Posterior vena cava (tissue), 2 donors: ENCODE measurements at places on chromosomes 11 and 22. TPM values are rescaled to one million over a fixed set of nuclear protein-coding genes. Genes with fewer than 3 reads are reported as not detected.
A peak's percentile ranks its signal among the peaks of the same experiment; 100 is the strongest.

DNA sequence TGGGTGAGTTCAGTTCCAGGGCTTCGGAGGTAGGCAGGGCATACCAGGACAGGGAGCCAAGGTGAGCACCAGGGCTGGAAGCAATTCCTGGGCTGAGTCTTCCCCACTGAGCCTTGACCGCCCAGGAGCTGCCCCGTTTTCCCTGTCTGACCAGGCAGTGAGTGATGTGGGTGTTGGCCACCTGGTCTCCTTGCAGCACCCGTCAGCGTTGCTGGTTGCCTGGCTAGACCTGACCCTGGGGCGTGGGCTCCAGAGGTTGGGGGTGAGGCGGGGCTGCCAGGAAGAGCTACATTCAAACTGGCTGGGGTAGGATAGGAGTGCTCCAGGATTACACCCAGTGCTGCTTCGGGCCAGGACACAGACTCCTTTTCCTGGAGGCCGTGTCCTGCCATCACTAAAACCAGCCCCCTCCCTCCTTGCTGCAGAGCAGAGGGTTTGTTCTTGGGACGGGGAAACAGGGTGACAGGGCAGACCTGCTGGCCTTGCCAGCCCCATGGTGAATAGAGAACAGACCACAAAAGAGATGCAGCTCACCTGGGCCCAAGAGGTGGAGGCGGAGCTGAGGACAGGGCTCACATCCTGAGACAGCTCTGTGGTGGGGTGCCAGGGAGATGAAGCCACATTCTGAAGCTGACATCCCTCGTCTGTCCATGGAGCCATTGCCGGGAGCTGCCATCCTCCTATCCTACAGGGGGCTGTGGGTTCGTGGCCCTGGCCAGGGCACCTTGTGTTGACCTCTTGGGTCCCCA is 14.2 kb downstream of the INCENP start:
- peak; percentile 58 for DNase-seq

DNA sequence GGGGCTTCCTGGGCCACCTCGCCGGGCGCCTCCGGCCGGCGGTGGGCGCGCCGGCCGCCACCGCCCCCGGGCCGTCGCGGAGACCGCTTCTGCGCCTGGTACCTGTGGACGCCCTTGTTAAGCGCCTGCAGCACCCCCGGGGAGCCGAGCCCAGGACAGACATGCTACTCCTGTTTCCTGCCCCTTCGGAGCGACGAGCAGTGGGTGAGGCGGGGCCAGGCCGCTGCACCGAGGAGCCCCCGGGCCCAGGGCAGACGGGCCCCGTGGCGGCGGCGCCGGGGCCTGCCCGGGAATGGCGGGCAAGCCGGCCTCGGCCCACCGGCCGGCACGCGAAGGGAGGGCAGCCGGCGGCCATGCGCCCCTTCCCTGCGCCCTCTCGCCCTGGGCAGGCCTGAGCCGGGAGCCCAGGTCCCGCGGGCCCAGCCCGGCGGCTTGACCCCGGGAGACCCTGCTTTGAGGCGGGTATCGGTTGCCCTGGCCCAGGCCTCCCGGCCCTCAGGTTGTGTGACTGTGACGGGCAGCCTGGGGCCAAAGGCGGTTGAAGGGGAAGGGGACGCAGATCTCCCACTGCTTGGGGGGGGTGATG is 789 bp upstream of the KDM2A start:
- peak; percentile 82 for DNase-seq

GRCh38 chr11:16001899-16002426 is 354.4 kb downstream of the SOX6 start:
- no peak for DNase-seq

DNA sequence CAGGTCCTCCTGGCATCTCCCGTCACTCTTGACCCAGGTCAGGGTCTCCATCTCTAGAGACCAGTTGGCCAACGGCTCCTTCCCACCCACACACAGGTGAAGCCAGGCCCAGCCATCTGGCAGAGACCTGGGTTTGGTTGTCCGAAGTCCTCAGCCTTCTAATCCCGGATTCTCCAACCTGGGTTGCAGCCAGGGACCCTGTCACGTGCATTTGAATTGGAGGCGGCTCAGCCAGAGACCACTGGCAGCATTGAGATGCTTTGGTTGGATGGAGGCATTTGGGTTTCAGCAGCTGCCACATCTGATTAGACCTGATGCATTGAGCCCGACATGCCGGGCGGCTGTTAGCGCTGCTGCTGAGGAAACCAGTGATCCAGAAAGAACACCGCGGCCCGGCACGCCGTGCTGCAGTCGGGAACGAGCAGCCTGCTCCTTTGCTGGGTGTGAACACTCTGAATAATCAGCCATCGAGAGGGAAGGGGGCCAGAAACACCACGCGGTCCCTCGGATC is 163.2 kb downstream of the BRD1 start:
- DNase-seq: no peak

DNA sequence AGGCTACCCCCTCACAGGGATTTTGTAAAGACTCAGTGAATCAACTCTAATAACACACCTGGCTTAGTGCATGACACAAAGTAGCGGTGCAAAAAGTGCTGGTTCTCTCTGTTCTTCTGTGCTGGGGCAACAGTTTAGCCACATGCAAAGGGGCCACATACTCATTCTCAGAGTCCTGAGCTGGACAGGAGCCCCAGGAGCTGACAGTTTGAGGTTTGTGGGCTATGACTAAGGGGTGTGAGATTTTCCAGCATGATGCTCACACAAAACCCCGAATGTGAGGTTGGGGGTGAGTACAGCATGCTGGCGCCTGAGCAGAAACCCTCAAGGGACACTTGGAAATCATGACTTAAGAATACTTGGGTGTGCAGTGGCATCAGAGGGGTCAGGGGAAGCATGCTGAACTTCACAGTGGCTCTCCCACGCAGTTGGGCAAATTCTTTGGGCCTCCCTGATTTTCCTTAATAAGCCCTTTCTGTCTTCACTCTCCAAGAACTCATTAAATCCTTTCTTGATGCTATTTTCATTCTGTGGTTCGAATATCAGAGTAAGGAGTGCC is 31.0 kb downstream of the TMPRSS5 start:
- no peak for DNase-seq

DNA sequence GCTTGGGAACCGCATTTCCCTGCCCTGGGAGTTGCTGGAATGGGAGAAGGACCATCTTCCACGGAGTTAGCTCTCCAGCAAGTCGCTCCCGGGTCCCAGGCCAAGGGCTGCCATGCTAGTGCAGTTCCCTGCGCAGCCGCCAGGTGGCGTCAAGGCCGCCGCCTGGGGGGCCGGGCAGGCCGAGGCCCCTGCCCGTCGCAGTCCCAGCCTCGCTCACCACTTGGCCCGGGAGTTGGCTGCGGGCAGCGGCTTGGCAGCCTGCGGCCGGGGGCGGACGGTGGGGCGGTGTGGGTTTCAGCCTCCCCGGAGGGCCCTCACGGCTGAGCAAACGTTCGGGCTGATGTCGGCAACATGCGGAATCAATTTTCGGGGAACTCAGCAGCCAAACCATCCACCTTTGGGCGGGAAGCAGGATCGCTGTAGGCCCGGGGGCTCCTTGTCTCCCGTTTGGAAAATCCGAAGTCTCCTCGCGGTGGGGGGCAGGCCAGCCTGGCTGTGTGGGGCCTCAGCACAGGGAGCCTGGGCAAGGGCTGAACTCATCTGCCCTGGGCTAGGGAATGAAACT is 415.1 kb downstream of the SOX6 start:
- no peak for DNase-seq

GRCh38 chr11:65502555-65503367 is 3.9 kb downstream of the MALAT1 start:
- DNase-seq: no peak

Gene SNX32
- total RNA-seq: 0.65 TPM

GRCh38 chr11:129930743-129931142 is 35.4 kb upstream of the NFRKB start:
- DNase-seq: no peak

DNA sequence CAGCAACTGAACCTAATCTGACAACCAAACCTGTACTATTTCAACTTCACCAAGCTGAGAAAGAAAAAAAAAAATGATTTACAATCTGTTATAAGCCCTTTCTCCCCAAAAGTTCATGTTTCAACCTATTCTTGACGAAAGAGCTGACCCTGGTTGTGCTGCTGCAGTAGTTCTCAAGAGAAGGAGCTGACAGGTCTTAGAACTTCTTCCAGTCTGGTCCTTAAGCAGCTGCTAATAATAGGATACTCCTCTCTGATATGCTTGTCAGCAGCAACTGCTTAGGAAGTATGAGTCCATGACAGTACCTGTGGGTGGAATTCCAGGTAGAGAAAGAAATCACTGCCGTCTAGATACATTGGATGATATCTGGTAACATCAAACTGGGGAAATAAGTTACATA is 735.1 kb upstream of the CCDC90B start:
- DNase-seq: no peak

DNA sequence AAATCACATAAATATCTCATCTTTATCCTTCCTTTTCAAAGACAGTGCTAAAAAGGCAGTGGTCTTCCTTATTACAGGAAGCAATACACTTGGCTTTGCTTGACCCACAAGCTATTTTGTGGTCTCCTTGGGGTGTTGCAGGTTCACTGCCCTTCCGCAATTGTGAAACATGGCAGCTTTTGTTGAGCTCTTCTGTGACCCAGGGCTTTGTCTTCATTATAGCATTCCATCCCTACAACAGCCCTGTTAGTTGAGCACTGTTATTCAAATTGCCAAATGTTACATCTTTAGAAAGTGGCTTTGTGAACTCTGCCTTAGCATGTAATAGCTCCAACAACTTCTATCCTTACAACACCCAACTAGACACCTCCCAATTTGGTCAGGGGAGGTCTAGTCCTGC is 107.1 kb downstream of the OPCML start:
- no peak for DNase-seq
